ENCODE measurements at places on chromosomes 16 and 17.

DNA sequence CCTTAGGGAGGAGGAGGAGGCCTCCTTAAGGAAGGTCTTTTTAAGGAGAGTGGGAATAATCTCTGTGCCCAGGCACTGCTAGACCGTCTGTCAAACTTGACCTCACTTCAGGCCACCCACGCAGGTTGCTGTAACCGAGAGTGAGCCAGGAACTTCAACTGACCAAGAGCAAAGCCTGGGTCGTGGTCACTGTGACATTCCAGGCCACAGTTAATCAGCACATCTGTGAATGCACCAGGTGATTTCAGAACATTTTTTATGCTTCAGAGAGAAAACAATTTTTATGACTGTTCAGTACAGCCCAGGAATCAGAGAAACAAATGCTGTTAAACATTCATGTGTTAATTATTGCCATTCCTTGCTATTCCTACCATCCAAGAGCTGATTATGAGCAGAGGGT is 226.6 kb upstream of the ASIC2 start:
- no peak for DNase-seq

DNA sequence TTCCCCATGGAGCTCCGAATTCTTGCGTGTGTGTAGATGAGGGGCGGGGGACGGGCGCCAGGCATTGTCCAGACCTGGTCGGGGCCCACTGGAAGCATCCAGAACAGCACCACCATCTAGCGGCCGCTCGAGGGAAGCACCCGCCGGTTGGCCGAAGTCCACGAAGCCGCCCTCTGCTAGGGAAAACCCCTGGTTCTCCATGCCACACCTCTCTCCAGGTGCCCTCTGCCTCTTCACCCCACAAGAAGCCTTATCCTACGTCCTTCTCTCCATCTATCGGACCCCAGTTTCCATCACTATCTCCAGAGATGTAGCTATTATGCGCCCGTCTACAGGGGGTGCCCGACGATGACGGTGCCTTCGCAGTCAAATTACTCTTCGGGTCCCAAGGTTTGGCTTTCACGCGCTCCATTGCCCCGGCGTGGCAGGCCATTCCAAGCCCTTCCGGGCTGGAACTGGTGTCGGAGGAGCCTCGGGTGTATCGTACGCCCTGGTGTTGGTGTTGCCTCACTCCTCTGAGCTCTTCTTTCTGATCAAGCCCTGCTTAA is 617 bp upstream of the SENP3 start:
- peak; percentile 95 for DNase-seq

DNA sequence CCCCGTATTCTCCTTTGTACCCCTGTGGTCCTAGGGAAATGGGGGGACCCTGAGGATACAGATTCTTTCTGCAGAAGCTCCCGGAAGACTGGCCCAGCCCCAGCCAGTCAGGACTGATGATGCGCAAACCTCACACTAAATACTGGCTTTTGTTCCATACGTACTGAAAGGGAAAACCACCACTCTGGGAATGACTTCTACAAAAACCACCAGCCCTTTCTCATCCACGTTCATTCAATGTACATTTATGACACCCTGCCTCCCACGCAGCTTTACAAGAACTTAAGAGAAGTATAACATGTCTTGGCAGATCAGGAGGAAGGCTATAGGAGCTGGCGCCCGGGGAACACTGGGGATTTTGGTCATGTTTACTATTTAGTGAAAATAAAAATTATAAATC is 70.6 kb downstream of the MARCHF10 start:
- DNase-seq: no peak

DNA sequence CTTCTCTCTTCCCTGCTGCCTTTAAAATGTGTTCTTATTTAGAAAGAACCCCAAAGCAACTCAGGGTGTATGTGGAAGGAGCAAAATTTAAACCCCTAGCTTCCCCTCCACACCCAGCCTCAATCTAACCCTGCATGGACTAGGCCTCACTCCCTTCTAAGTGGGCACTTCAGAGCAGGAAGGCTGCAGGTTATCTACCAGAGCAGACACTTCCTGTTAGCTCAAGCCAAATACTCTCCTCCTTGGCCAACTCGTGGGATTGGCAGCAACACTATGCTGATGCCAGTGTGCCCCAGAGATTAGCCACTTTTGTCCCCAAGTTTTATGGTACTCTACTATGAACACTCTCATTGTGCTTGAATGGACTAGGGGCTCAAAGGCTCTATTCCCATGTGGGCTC is 35.6 kb downstream of the CCDC42 start:
- DNase-seq: peak; percentile 94

DNA sequence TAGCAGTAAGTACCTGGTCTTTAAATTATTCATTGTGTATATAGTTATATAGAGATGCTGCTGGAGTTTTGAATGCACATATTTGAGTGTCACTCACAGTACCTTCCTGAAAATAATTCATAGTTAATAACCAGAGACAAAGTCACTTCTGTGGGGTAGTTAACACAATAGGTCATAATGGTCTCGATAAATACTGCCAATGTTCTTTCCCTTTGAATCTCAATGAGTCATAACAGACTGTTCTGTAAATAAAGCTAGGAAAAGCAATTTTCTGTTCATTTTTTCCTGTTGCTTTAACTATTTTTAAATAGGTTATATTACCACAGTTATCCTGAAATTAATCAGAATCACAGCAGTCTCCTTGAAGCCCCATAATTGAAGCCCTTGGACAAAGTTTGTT is 87.2 kb downstream of the MAP2K4 start:
- DNase-seq: no peak

DNA sequence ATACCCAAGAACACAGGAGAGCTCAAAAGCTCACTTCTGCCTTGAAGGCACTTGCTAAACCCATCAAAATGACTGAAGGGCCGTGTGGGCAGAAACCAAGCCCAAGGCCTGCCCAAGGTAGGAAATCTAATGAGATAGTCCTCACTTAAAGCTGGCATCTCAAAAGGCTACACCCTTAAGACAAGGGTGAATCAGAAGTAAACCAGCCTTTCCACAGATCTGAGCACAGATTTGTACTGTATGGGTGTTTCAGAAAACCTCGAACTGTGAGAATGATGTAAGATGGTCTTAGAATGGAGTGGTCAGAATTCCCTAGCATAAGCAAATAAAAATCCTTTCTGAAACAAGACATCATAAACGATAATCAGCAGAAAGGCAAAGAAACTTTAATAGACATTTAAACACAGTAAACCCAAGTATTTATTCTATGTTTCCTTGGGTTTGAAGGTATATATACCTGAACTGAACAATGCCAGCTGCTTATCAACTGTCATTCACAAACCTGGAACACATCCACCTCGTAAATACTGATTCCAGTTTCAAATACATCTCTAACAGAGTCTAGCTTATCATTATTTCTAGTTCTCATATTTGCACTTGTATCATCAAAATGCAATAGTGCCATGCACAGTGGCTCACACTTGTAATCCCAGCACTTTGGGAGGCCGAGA is 37.8 kb downstream of the GLG1 start:
- DNase-seq: no peak

DNA sequence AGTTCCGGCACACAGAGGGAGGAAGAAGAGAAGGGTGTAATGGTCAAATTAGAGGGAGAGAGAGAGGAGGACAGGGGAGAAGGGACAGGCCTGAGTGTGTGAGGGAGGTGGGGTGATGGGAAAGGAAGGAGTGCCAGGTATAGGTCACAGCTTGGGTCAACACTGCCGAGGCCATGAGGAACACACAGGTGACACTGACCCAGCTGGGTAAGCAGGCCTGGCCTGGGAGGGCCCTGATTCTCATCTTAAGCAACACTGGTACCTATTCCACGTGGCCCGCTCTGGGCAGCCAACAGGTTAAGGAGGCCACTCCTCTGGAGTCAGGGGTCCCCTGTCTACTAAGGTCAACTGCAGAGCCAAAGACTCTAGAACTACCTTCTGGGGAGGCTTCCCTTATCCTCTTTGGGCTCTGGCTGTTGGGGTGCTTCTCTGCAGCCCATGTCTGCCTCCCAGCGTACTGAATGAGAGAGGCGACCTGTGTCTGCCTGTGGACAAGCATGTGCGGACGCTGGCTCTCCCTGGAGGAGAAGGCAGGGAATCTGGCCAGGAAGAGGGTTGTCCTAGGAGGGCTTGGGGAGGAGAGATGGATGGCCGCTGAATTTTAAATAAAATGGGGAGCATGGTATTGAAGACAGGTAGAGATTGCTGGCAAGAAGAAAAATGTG is 57.6 kb downstream of the RGS9 start:
- no peak for DNase-seq

- no peak for DNase-seq
These were observed 63.2 kb downstream of the N4BP1 start for GRCh38 chr16:48546774-48547173.

GRCh38 chr17:8079291-8080207 is 8.0 kb downstream of the ALOX12B start:
- DNase-seq: peak; percentile 85

DNA sequence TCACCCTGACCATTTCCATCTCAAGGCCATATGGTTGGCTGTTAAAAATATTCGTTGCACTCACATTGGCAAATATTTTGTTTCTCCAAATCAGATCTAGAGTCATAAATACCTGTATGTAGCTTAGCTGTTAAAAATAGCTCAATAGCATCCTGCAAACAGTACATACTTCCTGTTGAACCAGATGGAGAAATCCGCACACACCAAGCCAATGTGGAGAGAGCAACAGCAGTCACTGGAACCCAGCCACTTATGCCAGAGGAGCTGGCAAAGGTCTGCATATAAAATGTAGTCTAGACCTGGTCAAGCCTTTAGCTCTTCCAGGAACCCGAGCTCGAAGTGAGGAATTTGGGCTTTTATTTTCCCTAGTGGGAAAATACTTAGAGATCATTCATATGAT is 146.4 kb upstream of the KCNJ16 start:
- DNase-seq: no peak

- DNase-seq: no peak
These were observed 28.7 kb downstream of the BRIP1 start for GRCh38 chr17:61834610-61835009.

DNA sequence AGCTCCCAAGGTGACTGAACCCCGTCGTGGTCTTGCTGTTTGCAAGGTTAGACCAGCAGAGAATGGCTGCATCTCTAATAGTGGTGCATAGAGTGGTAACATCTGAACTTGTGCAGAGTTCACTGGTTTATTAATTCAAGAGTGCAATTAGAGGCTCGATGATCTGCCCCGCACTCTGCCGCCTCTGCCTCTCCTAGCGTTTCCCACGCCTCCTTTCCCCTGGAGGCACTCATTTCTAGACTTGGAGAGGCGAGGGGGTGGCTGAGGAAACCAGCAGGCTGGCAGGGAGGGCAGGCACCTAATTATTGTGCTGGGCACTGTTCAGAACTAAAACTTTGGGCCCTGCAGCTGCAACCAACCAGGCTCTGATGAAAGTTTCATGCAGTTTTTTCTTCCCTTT is 363.5 kb upstream of the EEF2KMT start:
- DNase-seq: no peak

DNA sequence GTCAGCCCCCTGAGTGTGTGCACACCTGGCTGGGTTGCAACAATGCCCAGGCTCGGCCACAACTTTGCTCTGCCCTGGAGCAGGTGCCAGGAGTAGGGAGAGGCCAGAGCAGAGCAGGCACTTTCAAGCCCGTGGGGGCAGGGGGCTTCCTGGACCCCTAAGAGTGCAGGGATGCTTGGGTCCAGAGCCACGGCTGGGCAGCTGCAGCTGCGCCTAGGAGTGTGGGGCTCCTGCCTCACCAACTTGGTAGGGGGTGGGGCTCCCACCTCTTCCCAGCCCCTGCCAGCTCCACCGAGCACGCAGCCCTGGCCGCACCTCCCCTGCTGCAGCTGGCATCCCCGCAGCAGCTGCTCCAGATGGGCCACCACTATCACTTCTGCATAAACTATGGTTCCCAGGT is 7.8 kb downstream of the OR3A2 start:
- DNase-seq: no peak

DNA sequence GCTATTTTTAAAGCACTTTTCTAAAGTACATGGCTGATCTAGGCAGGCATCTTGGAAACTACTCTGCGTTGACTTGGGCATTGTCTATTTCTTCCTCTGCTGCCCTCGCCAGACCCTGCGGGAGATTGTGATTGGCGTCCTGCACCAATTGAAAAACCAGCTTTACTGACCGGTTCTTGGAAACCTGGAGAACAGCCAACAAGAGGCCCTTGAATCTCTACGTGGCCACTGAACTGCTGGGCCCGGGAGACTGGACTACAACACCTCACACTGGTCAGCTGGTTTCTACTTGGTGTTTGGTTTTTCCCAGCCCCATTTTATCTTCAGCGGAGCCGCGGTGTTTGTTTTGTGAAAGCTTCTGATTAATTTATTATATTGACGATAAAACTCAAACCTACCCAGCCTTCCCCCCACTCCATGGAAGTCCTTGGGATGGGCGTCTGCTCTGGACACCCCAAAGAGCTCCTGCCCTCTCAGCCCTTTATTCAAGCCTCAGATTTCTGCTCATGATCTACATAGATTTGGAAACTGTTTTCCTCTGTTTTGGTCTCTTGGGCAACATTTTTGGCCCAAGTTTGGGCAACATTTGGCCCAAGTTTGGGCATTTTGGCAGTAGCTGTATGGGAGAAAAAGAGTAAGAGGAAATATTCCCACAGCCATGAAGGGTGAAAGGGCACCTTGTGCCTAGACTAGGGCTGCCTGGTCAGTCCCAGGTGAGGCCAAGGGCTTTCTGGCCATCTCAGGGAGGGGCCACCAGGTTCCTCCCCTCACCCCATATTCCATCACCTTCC is 4.7 kb downstream of the MLX start:
- no peak for DNase-seq

DNA sequence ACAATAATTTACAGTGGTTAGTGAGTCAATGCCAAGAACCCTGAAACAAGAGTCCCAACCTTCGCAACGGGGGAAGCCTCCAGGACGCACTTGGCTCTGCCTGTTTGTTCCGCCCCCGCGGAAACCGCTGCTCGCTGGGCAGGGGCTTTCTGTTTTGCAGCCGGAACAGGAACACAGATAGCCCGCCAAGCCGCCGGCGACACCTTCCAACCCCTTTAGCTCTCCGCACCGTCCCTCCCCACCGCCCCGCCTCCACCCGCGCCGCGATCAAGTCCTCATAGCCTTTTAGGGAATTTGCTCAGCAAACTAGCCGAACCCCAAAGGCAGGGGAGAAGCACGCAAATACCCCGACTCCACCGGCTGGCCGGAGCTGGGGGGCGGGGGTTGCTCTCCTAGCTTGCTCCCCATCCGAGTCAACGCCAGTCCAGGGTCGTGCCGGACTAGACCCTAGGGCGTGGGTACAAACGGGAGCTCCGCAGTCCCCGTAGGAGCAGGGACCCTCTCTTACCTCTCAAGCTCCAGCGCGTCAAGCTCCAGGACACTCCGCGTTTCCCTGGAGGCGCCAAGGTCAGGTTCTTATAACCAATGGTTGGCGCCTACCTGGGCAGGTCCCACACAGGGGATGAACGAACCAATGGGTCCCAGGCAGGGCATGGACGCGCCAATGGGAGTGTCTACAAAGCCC is at the start of gene SLFN13:
TSS of gene SLFN13 (minus strand) at position 553 of the 685 bp plus-strand sequence. CDS start 3,086 bp downstream, outside the sequence.
- peak; percentile 97 for DNase-seq

- DNase-seq: peak; percentile 98
These were observed 3.4 kb downstream of the MAP2K3 start for GRCh38 chr17:21287703-21288449.

- DNase-seq: no peak
These were observed 8.6 kb upstream of the MYLK3 start for GRCh38 chr16:46756772-46757171.

- no peak for DNase-seq
These were observed 40.9 kb downstream of the LAT start for GRCh38 chr16:29025735-29026134.
